ENCODE measurements at places on chromosomes 5 and 9.

- DNase-seq: no peak
Measured at GRCh38 chr5:98606961-98607360, 166.5 kb upstream of the RGMB start.

DNA sequence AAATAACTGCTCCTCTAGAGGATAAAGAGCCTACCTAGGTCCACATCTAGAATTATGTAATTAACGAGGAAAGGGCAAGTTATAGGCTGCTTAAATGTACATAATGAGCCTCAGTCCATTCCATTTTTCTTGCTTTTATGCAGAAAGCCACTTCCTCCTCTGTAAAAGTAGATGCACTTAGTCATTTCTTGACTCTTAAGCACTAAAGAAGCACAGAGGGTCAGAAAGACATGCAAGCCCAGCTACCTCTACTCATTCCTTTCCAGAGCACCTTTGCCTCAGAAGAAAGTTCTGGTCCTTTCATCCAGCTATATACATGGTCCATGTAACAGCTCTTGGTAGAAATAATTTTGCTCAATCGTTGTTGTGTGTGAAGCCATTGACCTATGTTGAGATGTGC is 308.0 kb upstream of the NREP start:
- no peak for DNase-seq

GRCh38 chr5:1299511-1299850 is 4.6 kb upstream of the TERT start:
- no peak for DNase-seq

- no peak for DNase-seq
Measured at GRCh38 chr9:101970609-101971008, 232.2 kb upstream of the GRIN3A start.

GRCh38 chr5:86716121-86716520 is 98.4 kb downstream of the COX7C start:
- DNase-seq: no peak
